Stimulated activated CD8-positive, alpha-beta memory T cell treated with anti-CD3 and anti-CD28 coated beads, Interleukin-4, amount 100 ng/mL, for 1 hour (primary cell): ENCODE measurements at places on chromosomes 5 and 9.

DNA sequence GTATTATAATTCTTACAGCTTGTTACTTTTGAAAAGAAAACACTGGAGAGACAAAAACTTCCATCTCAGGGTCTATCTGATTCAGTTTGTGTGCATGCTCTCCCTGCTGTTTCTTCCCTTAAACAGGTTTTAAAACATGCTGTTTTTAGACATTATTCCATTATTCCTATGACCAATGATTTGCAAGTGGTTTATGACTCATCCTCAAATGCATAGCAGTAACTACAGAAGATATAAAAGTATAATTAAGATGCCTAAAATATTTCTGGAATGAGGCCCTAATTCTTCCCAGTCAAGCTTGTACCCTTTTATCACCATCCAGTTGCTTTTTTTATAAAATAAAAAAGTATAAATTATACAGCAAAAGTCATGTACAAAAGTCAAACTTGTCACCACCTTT lies 3.7 kb downstream of the DTWD2 start:
- no peak for DNase-seq

- DNase-seq = no peak
These were observed 147.6 kb upstream of the TRIM32 start for GRCh38 chr9:116539549-116539948.

- no peak for DNase-seq
These were observed 7.8 kb downstream of the IGFBPL1 start for GRCh38 chr9:38416461-38416860.

DNA sequence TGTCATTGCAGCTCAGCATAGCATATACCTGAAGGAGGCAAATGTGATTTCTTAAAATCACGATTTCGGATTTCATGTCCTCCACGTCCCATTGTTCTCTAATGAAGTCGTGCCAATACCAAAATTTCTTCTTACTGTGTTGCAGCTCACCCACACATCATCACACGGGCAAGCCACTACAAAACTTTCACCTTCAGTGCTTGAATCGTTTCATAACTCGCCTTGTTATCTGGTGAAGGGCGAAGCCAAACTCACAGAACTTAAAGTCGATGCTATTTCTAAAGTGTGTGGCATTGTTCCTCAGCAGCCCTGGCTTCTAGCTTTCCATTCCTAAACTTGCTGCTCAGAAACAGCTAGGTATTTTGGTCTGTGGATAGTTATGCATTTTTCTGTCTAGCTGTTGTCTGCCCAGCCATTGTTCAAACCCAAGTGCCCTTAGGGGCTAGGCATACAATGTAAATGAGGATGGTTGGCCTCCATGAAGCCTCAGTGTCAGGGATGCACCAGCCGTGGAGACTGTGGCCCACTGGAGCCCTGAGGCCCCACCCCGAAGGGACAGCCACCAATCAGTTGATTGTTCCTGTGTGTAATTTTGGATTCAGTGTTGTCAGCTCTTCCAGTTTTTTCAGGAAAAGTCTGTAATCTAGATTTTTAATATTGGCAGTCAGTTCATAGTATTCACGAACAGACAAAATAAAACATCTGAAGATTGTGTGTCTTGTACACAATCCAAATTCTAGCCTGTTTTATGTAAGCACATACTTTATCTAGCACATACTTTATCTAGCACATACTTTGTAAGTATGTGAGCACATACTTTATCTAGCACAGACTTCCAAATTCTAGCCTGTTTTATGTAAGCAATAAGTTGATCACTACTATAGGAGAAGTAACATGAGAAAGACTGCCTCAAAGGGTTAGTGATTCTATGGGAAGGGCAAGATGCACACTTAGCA lies 112.8 kb downstream of the DAPK1 start:
- DNase-seq = no peak

- DNase-seq = no peak
These were observed 74.8 kb downstream of the SGCD start for GRCh38 chr5:156401804-156402203.

GRCh38 chr5:119321569-119322311 lies 34.1 kb upstream of the TNFAIP8 start:
- DNase-seq = no peak

DNA sequence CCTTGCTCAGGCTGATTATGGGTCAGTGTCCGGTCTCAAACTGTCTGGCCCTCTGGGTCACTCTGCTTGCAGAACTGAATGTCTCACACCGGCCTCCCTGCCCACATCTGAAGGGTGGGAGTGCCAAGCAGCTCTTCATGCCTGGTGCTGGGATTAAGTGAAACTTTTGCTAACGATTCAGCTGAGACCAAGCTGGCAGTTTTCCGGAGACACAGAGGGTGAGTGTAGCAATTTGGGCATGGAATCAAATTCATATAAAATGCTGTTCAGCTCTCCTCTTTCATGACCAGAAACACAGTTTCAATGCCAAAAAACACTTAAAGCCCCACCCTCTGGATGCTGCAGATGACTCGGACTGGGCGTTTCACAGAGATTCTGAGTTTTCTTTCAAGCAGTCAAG lies 207.5 kb downstream of the NXNL2 start:
- DNase-seq = no peak

DNA sequence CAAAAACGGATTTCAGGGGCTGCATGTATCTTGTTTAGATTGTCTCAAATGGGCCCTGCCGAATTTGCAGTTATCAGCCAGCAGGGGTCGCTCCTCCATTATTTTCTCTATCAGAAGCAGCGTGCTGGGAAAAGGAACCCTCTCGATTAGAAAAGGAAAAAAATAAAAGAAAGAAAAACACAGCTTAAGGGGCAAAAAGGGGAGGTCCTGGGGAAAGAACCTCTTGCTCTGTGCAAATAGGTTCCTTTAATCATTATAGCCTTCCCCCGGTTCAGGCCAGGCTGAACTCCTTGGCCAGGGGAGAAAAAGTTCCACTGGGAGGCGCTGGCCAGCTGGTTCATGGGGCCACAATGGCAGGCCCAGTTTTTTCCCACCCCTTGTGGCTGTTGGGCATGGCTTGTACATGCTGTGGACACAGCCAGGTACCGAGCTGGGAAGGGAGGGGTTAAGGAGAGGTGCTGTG lies 25.0 kb upstream of the CAPSL start:
- no peak for DNase-seq

- no peak for DNase-seq
These were observed 70.7 kb downstream of the CETN3 start for GRCh38 chr5:90338712-90339372.

DNA sequence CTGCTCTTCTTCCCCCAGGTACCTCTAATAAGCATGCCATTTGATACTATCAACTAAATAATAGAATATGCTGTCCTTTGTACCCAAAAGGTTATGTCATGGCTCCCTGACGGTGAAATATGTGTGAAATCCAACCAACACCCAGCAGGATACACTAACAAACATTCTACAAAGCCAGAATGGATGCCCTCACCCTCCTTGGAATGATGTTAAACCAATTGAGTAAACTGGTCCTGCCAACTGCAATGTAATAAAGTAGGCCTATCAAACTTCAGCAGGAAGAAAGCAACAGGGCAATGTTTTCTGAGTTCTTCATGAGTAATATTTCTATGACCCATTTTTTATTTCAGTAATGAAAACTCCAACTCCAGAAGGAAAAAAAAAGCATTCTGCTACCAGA lies 24.9 kb downstream of the RGMB start:
- DNase-seq = no peak

- no peak for DNase-seq
These were observed 587 bp downstream of the OR2Y1 start for GRCh38 chr5:180739271-180739670.

DNA sequence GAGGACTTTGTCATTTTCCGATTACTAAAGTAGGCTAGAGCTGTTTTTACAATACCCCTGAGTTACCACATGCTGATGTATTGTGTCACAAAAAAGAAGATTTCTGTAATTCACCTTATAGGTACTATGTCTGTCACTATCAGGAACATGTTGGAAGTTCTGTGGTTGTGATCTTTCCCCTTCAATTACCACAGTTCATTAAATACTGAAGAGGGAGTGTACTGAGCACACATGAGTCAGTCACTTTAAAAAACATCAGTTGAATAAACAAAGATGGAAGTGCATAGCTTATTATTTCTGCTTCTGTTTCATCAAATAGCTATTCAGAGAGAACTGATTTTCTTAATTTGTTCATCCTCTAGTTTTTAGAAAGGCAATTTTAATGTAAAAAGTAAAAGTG lies 31.7 kb downstream of the AP3S1 start:
- DNase-seq = no peak

- no peak for DNase-seq
These were observed 9.2 kb downstream of the C9orf85 start for GRCh38 chr9:71920456-71921189.

DNA sequence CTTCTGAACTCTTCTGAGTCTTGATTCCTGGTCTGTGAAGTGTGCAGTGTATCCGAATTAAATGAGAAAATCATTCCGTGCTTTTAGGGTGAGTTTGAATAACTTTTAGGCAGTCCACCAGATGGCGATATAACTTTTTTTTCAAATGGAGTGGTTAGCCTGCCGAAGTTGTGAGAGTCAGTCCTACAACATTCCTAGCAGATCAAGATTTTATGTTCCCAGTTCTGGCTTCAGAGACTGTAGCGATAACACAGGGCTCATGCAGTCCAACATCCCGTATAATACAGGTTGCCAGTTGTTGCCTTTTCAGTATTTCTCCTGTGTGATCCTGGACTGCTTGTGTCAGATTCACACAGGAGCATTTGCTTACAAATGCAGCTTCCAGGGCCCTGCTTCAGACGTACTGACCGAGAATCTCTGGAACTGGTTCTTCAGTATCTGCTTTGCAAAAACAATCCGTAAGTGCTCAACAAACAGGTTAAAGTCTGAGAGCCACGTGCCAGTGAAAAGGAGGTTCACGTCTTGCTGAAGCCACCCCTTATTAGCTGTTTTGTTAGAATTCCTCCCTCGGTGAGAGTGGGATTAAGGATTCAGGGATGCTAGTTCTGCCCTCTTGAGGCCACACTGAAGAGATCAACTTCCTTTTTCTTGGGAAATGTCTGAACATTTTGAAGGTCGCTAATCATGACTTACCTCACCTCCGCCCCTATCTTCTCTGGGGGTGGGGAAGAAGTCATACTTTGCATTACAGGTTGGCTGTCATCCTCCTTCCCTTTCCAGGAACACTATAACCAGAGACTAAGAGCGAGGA lies 22.8 kb downstream of the SMIM3 start:
- no peak for DNase-seq

- DNase-seq = no peak
These were observed 979.9 kb upstream of the DMAC1 start for GRCh38 chr9:8779478-8779877.

DNA sequence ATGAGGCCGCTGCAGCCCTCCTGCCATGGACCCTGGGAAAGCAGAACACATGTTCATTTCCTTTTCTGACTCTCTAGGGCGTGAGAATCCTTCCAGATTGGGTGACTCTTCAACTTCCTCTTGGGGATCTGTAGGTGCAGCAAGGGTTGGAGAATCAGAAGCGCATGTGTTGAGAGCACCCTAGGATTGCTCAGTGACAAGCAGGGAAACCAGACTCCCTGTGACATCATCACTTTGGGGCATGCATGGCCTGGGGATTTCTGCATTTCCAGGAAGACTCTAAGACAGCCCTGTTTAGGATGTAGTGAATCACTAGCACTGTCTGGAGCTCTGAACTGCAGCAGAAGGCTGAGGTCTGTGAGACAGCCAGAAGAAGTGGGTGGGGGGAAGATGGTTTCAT lies 15.1 kb upstream of the LCP2 start:
- peak; percentile 38 for DNase-seq

DNA sequence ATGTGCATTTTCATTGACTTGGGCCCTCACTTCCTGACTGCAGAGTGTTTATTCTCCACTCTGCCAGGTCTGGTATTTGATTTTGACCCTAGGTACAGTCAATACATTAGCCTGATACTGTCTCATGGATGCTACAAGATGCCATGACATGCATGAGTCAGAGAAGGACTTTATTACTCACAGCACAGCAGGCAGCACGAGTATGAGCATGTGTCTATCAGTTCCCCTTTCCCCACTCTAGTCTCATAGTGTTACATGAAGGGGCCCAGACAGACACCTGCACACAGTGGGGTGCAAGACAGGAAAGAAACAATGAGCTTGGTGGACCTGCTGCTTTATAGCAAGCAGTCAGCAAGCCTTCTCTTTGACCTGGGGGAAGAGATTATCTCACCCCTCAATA lies 19.6 kb downstream of the ITGA2 start:
- DNase-seq = no peak

- DNase-seq = no peak
These were observed 422.1 kb upstream of the TNC start for GRCh38 chr9:115540091-115540490.

DNA sequence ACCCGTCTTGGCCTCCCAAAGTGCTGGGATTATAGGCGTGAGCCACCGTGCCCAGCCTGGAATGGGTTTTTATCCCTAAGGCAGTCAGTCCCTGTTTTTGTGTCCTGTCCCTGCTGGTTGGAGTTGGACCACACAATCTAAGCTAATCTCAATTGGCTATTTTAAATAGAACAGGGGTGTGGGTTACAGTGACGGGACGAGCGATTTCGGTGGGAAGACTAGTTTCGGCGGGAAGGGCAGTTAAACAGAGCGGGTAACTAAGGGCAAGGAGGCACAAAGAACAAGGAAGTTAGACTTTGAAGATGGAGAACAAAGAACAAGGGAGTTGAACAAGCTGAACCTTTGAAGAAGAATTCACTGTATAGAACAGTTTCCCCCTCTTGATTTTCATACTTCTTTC lies 1.4 kb downstream of the GTF3C5 start:
- no peak for DNase-seq

DNA sequence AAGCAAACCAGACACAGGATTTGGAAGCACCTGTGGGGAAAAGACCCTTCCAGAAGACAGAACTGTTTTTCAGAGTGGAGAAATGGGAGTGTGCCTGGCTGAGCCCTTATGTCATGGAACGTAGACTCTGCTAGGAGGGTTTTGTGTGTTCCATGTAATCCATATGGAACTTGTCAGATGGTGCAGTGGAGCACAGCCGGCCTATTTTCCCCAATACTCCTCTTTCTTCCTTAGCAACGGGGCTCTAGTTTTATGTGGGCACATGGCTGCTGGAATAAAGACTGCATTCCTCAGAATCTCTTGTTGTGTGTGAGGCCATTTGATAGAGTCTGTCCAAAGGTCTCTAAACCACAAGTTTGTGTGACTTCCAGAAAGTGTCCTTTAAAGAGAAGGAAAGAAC lies 284.0 kb downstream of the DRD1 start:
- DNase-seq = no peak

GRCh38 chr9:14281876-14282275 lies 32.1 kb downstream of the NFIB start:
- no peak for DNase-seq
